ENCODE measurements at places on chromosomes 2 and 18.

DNA sequence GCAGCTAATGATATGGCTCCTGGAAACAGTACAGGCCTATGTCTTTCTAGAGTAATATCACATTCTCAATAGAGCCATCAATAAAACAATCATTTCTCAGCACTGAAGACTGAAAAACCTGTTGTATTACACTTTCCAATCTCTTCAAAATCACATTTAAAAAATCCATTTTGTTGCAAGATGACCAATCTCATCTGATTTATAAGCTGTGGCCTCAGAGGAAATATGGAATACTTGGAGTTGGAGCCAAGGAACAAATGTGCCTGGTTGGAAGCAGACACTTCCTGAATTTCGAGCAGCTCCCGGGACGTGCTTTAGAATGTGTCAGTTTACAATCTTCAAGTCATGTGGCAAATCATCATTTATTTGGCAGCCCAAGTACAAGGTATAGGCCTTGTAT, 114.5 kb downstream of the ADCYAP1 start:
- DNase-seq: no peak

DNA sequence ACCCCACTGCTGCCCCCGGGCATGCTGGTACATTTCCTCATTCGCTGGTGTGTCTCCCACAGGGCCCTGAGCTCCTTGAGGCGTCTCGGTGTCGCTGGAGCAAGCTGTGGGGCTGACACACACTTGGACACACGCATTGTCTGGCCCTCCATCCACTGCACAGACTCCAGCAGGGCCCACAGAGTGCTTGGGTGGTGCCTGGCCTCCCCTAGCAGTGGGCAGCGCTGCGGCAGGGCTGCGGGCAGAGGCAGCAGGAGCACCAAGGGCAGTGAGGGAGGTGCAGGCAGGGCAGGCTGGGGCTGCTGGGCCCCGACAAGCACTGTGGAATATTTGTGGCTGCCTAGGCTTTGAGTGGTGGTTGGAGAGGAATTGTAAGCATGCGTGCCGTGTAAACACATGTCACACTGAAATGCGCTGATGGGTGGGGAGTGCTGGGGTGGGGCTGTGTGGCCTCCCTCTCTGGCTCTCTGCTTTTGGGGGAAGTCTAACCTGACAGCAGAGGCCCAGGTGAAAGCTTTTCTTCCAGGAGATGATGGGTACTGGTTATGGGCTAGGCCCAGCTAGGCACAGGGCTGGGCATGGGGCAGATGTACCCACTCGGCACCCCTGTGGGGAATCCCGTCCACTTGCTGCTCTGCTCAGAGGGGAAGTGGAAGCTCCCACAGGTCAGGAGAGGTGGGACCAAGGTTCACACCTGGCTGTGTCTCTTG, 55.5 kb upstream of the HS6ST1 start:
- peak; percentile 57 for DNase-seq

DNA sequence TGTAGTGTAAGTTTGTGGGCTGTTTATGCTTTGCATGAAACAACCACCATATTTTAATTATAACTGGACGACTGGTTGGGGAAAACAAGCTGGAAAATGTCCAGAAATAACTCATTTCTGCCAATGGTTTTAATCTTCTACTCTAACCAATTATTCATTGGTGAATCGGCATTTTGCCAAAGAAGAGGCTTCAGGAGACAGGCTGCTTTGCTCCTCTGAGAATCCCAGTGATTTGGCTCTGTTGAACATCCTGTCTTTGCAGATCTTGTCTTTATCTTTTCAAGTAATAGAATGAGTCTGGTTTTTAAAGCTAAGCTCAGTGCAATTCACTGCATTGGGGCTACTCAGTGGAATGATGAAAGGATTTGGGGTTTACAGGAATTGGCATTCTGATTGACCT, 109.6 kb downstream of the APOB start:
- no peak for DNase-seq

GRCh38 chr2:37993143-37993542, 68.1 kb downstream of the RMDN2 start:
- DNase-seq: no peak

DNA sequence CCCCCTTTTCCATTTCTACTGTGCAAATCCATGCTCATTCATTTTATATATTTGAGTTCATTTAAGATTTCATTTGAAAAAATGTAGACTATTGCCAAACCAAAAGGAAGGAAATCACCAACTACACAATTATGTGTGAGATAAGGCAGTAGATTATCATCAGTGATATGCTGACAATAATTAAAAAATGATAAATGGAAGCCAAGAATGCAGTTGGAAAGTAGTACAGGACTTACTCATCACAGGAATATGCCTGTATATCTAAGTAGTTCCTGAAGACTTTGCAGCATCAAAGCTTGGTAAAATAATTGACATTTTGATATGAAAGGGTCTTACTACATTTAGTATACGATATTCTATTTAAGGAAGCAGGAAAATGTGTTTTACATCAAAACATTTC, 166.1 kb upstream of the OTX1 start:
- DNase-seq: no peak

DNA sequence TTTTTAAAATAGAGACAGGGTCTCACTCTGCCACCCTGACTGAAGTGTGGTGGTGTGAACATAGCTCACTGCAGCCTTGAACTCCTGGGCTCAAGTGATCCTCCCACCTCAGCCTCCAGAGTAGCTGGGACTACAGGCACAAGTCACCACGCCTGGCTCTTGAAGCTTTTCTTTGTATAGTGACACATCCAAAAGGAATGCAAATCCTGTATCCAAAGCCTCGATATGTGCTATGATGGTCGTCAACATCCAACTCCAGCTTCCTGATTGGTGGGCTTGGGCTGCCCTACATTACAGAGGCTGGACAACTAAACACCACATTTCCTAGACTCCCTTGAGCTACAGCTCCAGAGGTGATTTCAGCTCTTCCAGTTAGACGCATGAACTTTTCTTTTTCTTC, 101.7 kb upstream of the PGAP1 start:
- DNase-seq: no peak

DNA sequence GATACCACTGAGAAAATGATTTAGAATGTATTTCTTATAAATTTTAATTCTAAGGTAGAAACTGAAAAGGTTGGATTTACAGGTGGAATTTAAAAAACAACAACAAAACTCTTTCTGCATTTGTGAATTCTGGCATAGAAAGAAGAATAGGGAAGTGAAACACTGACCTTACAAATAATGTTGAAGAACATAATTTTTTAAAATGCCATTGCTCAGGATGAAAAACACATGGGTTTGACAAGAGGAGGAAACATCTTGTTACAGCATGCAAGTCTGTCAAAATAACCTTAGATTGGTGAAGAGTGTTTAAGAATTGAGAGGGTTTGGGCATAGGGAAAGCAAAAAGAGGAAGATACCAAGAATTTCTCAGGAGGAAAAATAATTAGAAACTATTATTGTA, 184.3 kb downstream of the UBE2E3 start:
- no peak for DNase-seq
